ENCODE measurements at places on chromosomes 2 and 18. TPM values are rescaled to one million over a fixed set of nuclear protein-coding genes. Genes with fewer than 3 reads are reported as not detected.

Gene RNF125
- 1.3 TPM for total RNA-seq

Gene ZFP36L2
- total RNA-seq: 30.5 TPM

Gene RBKS
- total RNA-seq: 0.78 TPM

Gene SLC4A5
- 0.14 TPM for total RNA-seq

Gene CTLA4
- total RNA-seq: not detected

Gene DUSP19
- total RNA-seq: 0.98 TPM

Gene TUBA3E
- total RNA-seq: not detected

Gene SEC11C
- 42.3 TPM for total RNA-seq

Gene UBE2E3
- total RNA-seq: 65.0 TPM

Gene MGAT4A
- total RNA-seq: 1.1 TPM

Gene DSG1
- total RNA-seq: 48.9 TPM

Gene TDRD15
- total RNA-seq: not detected

Gene CGREF1
- total RNA-seq: 0.70 TPM

Gene MIB1
- total RNA-seq: 33.6 TPM

Gene GNLY
- not detected for total RNA-seq

Gene REG1B
- total RNA-seq: not detected

Gene EPHA4
- total RNA-seq: 10.1 TPM

Gene FAP
- total RNA-seq: 3.2 TPM

Gene ERICH2
- 0.60 TPM for total RNA-seq

Gene TTR
- total RNA-seq: not detected

Gene GYPC
- 2.8 TPM for total RNA-seq

Gene PID1
- total RNA-seq: 2.4 TPM

Gene UGT1A6
- 35.8 TPM for total RNA-seq

Gene ITGA6
- total RNA-seq: 398 TPM

Gene HJURP
- 26.2 TPM for total RNA-seq

Gene TUBA4A
- 330 TPM for total RNA-seq

Gene ZNF804A
- 0.05 TPM for total RNA-seq

Gene MCFD2
- 38.0 TPM for total RNA-seq

Gene ARHGAP15
- total RNA-seq: not detected

Gene KLHL14
- not detected for total RNA-seq

Gene AMER3
- not detected for total RNA-seq

Gene TMEM169
- total RNA-seq: 3.2 TPM

Gene DNAJC5G
- not detected for total RNA-seq

Gene AQP12B
- not detected for total RNA-seq

Gene SERPINB12
- total RNA-seq: 0.28 TPM

Gene SERPINB3
- 212 TPM for total RNA-seq

Gene ABHD3
- 6.0 TPM for total RNA-seq

Gene TRIM54
- not detected for total RNA-seq

Gene DDX1
- total RNA-seq: 47.4 TPM

Gene ANKRD62
- not detected for total RNA-seq

Gene FOXD4L1
- not detected for total RNA-seq

Gene OSR1
- 2.7 TPM for total RNA-seq

Gene LOXL3
- 0.56 TPM for total RNA-seq

Gene NTSR2
- not detected for total RNA-seq

Gene WDR43
- 58.0 TPM for total RNA-seq

Measured in airway epithelial cell (primary cell).